ENCODE measurements at places on chromosomes 12 and 14. TPM values are rescaled to one million over a fixed set of nuclear protein-coding genes. Genes with fewer than 3 reads are reported as not detected.

The SLC8A3 gene
- 0.11 TPM for total RNA-seq

The CLEC1B gene
- total RNA-seq = not detected

The VWF gene
- 335 TPM for total RNA-seq

The ATF7 gene
- 36.5 TPM for total RNA-seq

The RTL1 gene
- total RNA-seq = not detected

The INSM2 gene
- not detected for total RNA-seq

DNA sequence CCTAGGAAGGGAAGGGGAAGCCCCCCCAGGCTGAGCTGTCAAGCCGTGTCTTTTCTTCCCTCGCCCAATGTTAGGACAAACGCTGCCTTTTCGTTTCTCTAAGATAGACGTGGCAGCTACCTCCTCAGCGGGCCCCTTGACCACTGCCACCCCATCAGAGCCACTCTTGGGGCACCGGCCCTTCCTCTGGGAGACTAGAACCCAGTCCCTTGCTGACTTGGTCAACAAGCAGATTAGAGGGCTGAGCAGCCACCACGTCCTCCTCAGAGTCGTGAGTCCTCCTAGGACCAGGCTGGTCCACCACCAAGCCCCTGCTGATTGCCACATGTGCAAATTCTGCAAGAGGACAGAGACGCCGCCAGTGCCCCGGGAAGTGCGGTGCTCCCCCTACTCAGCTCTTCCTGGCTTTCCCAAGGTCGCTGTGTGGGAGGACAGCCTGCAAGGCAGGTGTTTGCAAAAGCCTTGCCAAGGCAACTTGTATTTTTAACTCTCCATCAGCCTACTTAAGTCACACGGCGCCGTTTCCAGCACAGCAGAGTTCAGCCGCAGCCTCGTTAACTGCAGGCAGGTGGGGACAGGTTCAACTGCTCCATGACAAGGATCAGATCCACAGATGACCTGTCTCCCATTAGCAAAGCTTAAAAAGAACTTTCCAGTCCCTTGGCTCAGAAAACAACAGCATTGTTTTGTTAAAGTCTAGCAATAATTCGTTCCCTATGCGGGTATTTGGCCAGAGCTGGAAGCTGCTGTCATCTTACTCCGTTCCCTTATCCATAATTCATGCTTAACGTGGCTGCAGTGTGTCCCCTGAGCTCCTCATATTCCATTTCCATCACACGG is 65.6 kb downstream of the TESC start:
- no peak overlapping the region for H3K4me3 ChIP-seq
- no peaks in the 10 kb centered on the region for H3K27me3 ChIP-seq
- H3K27ac ChIP-seq = peak overlapping the region; percentile 45

- H3K36me3 ChIP-seq = no peaks in the 10 kb centered on the region
- peak overlapping the region; percentile 59 for H3K27ac ChIP-seq
- H3K4me3 ChIP-seq = peak overlapping the region; percentile 23
- H3K4me1 ChIP-seq = peaks cover 43% of the 10 kb centered on the region
These were observed 125.7 kb downstream of the CRADD start for GRCh38 chr12:93802698-93803423.

GRCh38 chr12:109864916-109865315 is 15.4 kb downstream of the GLTP start:
- H3K36me3 ChIP-seq = peaks cover 9% of the 10 kb centered on the region
- no peaks in the 10 kb centered on the region for H3K27me3 ChIP-seq
- no peak overlapping the region for H3K27ac ChIP-seq
- H3K4me1 ChIP-seq = no peaks in the 10 kb centered on the region
- H3K4me3 ChIP-seq = no peak overlapping the region
- no peak for DNase-seq

DNA sequence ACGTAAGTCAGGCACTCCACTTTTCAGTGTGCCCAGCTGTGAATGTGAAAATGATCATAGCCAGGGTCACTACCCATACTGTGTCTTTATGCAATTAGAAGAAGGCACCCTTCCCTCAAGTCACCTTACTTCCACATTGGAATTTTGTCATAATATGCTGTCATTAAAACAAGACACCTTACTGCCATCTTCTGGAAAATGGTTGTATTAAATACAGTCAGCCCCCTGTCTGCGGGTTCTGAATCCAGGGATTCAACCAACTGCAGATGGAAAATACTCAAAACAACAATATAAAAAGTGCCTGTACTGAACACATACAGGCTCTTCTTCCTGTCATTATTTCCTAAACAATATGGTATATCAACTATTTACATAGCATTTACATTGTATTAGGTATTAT is 70.2 kb upstream of the TBX5 start:
- H3K27me3 ChIP-seq = peaks cover 39% of the 10 kb centered on the region
- H3K27ac ChIP-seq = no peak overlapping the region
- no peaks in the 10 kb centered on the region for H3K36me3 ChIP-seq

DNA sequence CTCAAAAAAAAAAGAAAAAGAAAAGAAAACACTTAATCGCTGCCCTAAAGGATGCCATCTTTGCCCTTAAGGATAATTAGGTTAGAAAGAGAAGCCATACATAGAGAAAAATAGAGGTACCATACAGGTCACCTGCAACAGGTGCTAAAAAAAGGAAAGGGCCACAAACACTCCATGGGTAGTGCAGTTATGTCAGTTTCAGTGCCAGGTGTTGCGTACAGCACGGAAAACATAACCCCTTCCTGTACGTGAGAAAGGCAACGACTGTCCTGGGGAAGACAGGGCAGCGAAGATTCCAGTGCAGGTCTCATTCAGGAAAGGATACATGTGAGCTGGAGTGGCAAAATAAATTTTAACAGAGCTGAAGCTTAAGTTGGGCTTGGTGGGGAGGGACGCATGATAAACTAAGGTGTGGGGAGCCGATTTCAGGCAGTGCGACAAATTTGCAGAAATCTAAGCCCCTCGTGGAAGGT is 553 bp upstream of the DAZAP2 start:
- H3K27ac ChIP-seq = peak overlapping the region; percentile 100
- no peaks in the 10 kb centered on the region for H3K27me3 ChIP-seq
- H3K4me1 ChIP-seq = peaks cover 29% of the 10 kb centered on the region
- peaks cover 31% of the 10 kb centered on the region for H3K36me3 ChIP-seq
- peak overlapping the region; percentile 87 for H3K4me3 ChIP-seq

DNA sequence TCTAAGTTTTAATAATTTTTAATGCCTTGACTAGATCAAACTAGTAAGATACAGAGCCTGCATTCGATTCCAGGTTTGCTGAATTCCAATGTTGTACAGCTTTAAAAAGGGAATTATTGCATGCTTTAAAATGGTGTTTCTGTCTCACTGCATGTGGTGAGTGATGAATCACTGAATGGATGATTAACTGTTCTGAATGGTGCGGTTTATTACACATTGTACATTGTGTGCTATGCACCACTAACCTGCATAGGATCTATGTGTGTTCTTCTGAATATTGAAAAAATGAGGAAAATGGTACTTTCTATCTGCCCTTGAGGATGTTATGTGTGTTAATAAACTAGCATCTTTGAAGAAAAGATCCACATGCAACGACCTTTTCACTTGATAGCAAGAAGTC is 231.7 kb downstream of the NRXN3 start:
- H3K4me3 ChIP-seq = no peak overlapping the region

GRCh38 chr14:40133463-40133862 is 701.2 kb upstream of the FBXO33 start:
- no peaks in the 10 kb centered on the region for H3K27me3 ChIP-seq
- no peak overlapping the region for H3K27ac ChIP-seq
- no peak overlapping the region for H3K4me3 ChIP-seq

GRCh38 chr12:107309020-107309419 is 215.7 kb upstream of the CRY1 start:
- no peak overlapping the region for H3K4me3 ChIP-seq
- H3K4me1 ChIP-seq = no peaks in the 10 kb centered on the region
- no peak overlapping the region for H3K27ac ChIP-seq
- DNase-seq = no peak
- no peaks in the 10 kb centered on the region for H3K36me3 ChIP-seq
- peaks cover 9% of the 10 kb centered on the region for H3K27me3 ChIP-seq

DNA sequence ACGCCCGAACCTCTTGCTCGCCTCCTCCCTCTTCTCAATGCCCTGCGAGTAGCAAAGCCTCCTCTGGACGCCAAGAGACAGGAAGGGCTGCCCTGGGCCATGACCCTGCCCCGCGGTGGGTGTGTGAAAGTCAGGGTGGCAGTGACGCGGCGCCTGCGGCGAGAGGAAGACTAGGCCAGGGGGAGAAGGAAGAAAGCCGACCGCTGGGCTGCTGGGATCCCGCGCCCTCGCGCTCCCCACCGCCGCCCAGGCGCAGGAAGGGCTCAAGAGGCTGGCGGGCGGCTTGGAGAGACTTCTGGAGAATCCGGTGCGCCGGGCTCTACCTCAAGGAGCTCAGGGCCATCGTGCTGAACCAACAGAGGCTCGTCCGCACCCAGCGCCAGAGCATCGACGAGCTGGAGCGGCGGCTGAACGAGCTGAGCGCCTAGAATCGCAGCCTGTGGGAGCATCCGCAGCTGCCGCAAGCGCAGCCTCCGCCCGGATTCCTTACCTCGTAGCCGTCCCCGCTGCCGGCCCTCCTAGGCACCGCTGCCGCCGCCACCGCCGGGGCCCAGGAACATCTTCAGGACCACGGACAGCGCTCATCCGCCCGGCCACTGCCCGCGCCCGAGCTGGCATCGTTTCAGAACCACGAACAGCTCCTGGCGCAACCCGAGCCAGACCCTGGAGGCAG is 105.0 kb upstream of the PRB2 start:
- H3K4me3 ChIP-seq = no peak overlapping the region
- no peaks in the 10 kb centered on the region for H3K36me3 ChIP-seq

GRCh38 chr12:128313931-128314330 is 47.0 kb downstream of the TMEM132C start:
- peaks cover 13% of the 10 kb centered on the region for H3K27me3 ChIP-seq
- no peaks in the 10 kb centered on the region for H3K36me3 ChIP-seq
- DNase-seq = no peak
- no peak overlapping the region for H3K27ac ChIP-seq

- peaks cover 29% of the 10 kb centered on the region for H3K4me1 ChIP-seq
- H3K27me3 ChIP-seq = no peaks in the 10 kb centered on the region
- no peaks in the 10 kb centered on the region for H3K36me3 ChIP-seq
- H3K4me3 ChIP-seq = no peak overlapping the region
These were observed 308.2 kb upstream of the AMIGO2 start for GRCh38 chr12:47387994-47388393.

GRCh38 chr12:130971925-130972585 is 18.3 kb downstream of the ADGRD1 start:
- peaks cover 84% of the 10 kb centered on the region for H3K36me3 ChIP-seq
- peak overlapping the region; percentile 67 for H3K27ac ChIP-seq
- H3K4me1 ChIP-seq = no peaks in the 10 kb centered on the region
- H3K4me3 ChIP-seq = no peak overlapping the region
- no peaks in the 10 kb centered on the region for H3K27me3 ChIP-seq
- no peak for DNase-seq

- peak overlapping the region; percentile 57 for H3K4me3 ChIP-seq
- DNase-seq = peak; percentile 70
These were observed 11.9 kb downstream of the SCNN1A start for GRCh38 chr12:6363330-6364043.

GRCh38 chr14:73610687-73611086 is 1.6 kb upstream of the ACOT6 start:
- H3K27me3 ChIP-seq = no peaks in the 10 kb centered on the region
- peaks cover 7% of the 10 kb centered on the region for H3K4me1 ChIP-seq
- no peak overlapping the region for H3K4me3 ChIP-seq
- H3K36me3 ChIP-seq = no peaks in the 10 kb centered on the region

DNA sequence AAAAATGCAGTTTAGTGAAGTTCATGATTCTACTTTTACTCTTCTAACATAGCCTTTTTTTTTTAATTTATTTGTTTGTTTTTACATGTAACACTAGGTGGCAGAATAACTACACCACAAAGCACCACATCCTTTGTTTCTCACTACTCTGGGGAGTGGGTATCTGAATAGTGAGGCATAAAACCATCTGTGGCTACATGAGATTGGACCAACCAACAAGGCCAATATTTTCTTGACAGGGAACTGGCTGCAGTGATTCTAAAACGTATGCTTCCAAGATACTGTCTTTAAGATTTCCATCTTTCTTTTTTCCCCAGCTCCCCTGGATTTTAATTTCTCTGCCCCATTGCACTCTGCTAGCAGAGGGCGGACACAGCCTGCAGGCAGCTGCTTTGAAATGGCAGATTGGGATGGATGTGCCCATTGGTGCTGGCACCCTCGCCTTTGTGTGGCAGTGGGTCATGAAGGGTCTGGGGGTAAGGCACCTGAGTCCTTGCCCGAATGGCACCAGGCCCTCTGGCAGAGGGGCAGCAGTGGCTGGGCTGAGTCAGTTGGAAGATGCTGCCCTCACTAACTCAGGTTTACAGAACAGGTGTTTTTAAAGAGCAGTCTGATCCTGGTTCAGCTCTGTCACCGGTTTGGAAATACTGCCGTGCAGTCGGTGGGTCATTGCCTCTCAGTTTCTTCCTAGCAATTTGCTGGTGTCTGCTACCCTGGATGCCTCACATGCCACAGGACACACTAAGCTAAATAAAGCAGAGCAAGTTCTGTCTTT is 429.1 kb downstream of the RAD51B start:
- H3K27me3 ChIP-seq = no peaks in the 10 kb centered on the region
- H3K4me1 ChIP-seq = peaks cover 48% of the 10 kb centered on the region
- H3K27ac ChIP-seq = peak overlapping the region; percentile 91
- H3K36me3 ChIP-seq = no peaks in the 10 kb centered on the region
- DNase-seq = peak; percentile 32
- no peak overlapping the region for H3K4me3 ChIP-seq

DNA sequence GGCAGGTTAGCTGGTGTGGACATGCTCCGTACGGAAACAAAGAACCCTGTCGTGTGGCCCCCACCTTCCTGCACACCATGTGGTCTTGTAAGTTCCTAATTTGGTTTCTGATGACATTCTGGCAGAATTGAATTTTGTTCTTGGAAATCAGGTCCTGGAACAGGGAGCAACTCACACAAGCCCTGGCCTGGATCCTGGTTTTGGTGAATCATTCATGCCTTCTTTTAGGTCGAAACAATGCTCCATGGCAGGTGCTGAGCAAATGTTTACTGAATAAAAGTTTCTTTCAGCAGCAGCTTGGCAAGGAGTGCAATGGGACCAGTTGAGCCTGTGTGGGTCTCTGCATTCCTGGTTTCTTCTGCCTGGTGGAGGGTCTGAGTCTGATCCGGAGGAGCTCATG is 978.4 kb downstream of the BCL11B start:
- no peak for DNase-seq
- H3K27ac ChIP-seq = no peak overlapping the region

DNA sequence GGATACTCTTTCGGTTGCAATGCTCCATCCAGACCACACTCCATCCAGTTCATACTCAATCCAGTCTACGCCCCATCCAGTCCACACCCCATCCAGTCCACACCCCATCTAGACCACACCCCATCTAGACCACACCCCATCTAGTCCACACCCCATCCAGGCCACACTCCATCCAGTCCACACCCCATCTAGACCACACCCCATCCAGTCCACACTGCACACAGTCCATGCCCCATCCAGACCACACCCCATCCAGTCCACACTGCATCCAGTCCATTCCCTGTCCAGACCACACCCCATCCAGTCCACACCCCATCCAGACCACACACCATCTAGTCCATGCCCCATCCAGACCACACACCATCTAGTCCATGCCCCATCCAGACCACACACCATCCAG is 116.0 kb upstream of the RTL1 start:
- no peaks in the 10 kb centered on the region for H3K27me3 ChIP-seq
- no peak for DNase-seq
- no peak overlapping the region for H3K4me3 ChIP-seq
- H3K36me3 ChIP-seq = no peaks in the 10 kb centered on the region
- H3K4me1 ChIP-seq = no peaks in the 10 kb centered on the region

Data from heart left ventricle (tissue), 16 donors.